ENCODE measurements at places on chromosomes 6 and 20.
A peak's percentile ranks its signal among the peaks of the same experiment; 100 is the strongest.

DNA sequence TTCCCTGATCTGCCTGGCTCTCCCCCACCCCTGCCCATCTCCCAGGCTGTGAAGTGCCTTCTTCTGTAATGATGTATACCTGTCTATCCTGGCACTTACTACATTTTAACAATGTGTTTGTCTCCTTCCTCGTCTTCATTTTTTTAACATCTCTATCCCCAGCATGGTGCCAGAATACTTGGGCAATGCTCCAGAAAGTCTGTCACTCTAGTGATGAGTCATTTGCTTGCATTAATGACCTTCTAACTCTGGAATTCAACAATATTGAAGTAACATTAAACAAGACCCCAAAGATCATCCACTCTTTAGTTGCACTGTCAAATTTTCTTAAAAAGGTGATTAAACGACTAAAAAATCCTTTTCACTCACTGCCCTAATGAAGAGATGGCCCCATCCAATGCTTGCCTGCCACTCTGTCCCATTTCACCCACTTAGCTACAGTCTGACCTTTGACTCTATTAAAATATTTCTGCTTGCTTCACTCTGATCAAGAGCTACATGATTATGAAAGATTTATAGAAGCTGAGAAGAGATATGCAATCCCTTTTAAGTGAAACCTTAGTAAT is 7.7 kb upstream of the KLHL31 start:
- DNase-seq, result peak; percentile 87

DNA sequence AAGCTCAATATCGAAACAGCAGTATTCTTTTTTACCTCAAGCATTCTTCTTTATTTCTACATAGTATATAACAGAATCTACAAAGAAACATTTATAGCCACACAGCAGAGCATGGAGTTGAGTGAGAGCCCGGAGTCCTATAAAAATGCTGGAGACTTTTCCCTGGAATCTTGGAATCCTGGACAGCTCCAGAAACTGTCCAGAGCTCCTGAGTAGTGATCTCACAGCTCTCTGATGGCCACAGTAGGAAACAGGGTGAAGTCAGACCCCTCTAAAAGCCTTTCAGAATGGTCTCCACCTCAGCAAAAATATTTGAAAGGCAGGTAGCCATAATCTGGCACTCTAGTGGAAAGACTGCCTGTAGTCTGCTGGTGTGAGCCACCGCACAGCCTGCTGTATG is 149.3 kb upstream of the STXBP5 start:
- no peak for DNase-seq

DNA sequence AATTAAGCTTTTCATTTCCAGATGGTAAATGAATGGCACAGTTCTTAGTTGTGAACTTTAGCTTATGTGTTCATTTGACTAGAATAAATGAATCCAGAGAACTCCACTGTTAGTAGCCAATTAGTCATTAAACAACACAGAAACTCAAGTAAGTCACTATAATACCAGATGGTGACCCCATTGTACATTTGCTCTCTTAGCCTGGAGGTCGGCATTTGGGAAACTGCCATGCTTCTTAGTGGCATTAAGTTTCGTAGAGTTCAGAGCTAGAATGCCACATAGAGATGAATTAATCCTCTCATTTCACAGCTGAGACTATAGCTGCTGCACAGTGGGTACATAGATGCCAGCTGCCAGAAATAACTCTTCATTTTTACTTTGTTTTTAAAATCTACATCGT is 10.8 kb upstream of the DTNBP1 start:
- no peak for DNase-seq

- DNase-seq, result no peak
Measured at GRCh38 chr6:45947807-45948206, 67.9 kb downstream of the CLIC5 start.

- DNase-seq, result no peak
Measured at GRCh38 chr20:24651976-24652345, 182.5 kb downstream of the SYNDIG1 start.

DNA sequence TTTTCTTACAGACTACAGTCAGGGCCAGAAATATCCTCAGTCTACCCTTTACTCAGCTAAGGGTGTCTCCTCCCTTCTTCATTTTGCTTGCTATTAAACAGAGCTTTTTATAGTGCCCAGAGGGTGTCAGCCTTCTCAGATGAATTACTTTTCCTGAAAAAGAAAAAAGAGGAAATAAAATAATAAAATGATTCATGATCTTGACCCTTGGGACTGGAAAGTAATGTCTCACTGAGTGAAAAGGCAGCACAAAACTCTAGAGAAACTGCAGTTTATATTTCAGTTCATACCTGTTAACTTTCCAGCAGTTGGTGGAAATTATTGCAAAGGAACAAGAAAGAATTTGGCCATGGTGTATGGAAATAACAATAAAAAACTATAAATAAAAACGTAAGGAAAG is 170.6 kb downstream of the IBTK start:
- peak; percentile 20 for DNase-seq

- no peak for DNase-seq
Measured at GRCh38 chr20:39897058-39897457, 792.0 kb downstream of the MAFB start.

DNA sequence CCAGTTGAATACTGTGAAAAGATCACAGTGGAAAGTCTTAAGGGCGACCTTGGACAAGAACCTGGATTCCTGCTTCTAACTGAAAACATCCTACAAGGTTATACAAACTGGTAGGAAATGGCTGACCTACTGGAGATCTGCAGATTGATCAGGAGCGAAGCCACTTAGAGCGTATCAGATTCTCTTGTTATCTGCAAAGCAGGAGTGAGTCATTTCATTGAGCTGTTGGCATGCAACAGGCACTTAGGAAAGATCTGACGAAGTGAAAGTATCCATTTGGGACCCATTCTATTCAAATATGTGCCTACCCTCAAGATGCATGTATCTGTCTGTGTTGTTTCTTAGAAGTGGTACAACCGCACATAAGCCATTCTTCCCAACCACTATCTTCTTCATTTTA is 131.2 kb upstream of the RIN2 start:
- DNase-seq, result no peak

- DNase-seq, result no peak
Measured at GRCh38 chr6:130574146-130574545, 208.3 kb downstream of the TMEM200A start.

- no peak for DNase-seq
Measured at GRCh38 chr20:7758406-7758805, 181.9 kb downstream of the HAO1 start.

- DNase-seq, result peak; percentile 14
Measured at GRCh38 chr6:1890071-1890470, 280.4 kb downstream of the FOXC1 start.

DNA sequence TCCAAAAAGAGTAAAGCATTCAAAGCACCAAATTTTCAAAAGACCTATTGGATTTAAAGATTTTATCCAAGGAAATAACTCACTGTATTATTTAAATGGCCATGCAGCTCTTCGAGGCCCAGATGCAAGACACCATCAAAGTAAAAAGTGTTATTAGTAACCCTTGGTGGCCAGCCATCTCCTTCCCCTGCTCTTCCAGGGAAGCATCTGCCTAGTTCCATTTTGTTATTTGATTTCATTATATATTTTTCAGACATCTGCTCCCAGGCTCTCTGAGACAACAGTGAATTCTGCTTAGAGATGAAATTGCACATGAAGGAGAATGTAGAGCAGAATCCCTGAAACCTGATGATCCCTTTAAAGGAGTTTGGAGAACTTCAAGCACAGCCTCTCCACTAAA is 252.3 kb upstream of the TBX18 start:
- DNase-seq, result no peak

DNA sequence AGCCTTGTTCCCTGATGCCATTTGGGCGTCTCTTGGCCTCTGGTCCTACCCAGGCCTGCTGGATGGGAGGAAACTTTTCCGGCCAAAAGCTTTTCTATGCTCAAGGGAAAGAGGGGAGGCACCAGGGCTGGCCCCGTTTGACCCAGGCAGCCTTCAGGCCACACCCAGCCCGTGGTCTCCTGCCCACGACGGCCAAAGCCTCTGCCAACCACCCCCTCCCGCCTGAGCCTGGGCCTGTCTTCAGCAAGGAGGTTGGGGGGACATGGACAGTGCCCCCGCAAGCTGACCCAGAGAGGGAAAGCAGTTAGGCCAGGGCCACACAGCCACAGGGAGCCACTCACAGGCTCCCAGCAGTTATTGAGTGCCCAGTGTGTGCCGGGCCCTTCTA is 49.5 kb downstream of the SRC start:
- DNase-seq, result no peak

GRCh38 chr20:63128367-63128766 is 87.6 kb downstream of the YTHDF1 start:
- DNase-seq, result no peak

DNA sequence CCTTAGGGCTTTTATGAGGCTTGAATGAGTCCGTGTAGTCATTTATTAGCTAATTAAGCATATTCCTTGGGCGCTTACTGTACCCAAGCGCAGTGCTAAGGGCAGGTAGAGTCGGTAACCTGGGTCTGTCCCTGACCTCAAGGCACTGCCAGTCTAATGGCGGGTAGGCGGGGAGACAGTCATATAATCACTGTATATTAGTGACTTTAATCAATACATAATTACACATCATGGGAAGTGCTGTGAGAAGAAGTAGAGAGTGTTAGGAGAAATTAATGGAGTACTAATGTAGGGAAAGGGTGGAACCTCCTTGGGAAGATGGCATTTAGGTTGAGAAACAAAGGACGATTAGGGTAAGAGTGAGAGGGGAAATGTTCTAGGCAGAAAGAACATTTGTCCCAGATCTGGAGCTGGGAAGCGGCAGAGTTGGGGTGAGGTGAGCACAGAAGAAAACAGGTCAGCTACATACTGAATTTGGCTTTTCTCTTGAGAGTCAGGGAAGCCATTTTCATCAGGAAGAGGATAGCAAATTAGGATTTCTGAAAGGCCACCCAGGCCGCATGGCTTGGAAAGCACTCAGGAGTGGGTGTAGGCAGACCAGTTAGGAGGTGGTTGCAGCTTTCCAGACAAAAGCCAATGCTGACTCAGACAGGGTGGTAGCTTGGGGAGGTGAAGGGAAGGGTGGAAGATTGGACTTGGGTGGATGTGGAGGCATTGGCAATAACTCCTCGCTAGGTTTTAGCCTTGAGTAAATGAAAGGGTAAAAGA is 954 bp upstream of the BLCAP start:
- no peak for DNase-seq

- no peak for DNase-seq
Measured at GRCh38 chr6:38593409-38593808, 46.3 kb downstream of the BTBD9 start.

DNA sequence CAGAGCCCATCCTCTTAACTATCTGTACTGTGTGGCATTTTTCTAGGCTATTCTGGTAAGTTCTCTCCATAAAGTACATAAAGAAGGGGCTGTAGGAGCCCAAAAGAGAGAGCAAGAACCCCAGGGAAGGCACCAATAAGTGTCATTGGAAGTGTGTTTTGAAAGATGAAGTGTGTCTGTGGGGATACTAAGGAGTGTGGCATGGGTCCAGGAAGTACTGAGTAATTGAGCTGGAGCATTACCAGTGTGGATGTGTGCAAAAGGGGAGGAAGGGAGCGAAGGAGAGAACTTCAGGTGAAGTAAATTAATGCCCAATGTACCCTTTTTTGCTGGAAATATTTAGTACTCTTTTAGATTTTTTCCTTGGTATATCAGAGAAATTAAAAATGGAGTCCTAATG is 63.9 kb downstream of the KCNS1 start:
- peak; percentile 42 for DNase-seq

DNA sequence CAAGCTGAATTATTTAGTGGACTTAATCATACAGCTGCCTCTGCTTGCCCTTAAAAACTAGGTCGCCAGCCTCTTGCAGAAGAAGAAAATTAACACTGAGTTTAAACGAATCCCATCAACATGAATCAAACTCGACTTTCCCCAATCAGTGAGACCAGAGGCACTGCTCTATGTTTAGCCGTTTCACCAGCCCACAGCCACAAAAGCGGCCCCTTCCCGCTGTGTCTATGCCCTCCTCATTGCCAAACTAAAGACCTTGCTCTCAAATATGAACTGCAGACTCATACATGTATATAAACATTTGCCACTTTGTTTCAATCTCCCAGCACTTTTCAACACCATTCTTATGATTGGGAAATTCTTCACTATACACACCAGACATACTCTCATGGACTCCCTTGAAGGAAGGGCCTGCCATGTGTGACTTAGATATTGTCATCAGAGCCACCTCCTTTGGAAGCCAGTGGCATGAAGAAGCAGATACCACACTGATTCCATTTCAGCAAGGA is 105.8 kb upstream of the ADGRF1 start:
- DNase-seq, result no peak

DNA sequence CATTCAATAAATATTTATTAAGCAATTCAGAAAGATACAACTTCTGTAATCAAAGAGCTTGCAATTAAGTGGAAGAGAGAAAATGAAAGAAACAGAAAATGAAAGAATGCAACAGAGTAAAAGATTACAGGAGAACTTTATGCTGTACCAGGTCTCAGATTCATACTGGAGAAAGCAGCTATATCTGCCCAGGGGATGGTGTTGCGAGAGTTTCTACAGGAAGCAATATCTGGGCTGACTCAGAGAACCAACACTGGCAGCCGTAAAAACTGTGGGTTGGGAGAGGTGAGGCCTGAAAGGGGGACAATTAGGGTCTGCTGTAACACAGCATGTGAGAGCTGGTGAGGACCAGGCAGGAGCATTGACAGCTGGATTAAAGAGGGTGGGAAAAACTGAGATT is 256.7 kb upstream of the TCF21 start:
- peak; percentile 46 for DNase-seq

Measured in kidney tubule cell (primary cell).